ENCODE measurements at places on chromosomes 7 and 10.

DNA sequence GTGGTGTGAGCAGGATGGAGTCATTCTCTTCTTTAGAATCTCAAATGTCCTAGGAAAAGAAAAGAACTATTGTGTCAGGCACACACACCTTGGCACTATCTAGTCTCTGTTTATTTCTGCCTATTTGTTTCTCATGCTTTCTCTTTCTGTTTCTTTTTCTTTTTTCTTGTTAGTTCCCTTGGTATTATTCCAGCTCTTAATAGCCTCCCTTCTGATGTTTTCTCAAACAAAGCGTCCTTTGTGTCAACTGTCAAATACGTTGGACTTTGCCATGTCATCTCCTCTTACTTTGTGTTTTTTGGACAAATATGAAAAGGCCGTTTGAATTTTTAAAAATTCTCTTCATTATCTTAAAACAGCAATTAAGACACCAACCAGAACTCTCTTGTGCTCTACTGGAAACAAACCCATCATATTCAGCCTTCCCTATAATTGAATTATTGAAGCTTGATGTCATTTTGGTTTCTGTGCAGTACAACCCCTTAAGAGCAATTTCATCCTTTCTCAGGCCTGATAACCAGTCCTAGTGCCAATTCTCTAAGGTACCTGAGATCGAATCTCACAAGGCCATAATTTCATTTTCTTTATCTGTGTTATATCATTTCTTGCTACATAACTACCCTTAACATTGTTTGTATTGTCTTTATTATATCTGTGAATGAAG, 497.8 kb upstream of the NRP1 start:
- DNase-seq, result no peak

GRCh38 chr10:97095701-97096260, 90.0 kb downstream of the SLIT1 start:
- DNase-seq, result no peak

- DNase-seq, result no peak
Observed at GRCh38 chr7:90532231-90532929, 62.9 kb downstream of the PTTG1IP2 start.

- no peak for DNase-seq
Observed at GRCh38 chr10:46528171-46528671, 28.2 kb downstream of the GPRIN2 start.

DNA sequence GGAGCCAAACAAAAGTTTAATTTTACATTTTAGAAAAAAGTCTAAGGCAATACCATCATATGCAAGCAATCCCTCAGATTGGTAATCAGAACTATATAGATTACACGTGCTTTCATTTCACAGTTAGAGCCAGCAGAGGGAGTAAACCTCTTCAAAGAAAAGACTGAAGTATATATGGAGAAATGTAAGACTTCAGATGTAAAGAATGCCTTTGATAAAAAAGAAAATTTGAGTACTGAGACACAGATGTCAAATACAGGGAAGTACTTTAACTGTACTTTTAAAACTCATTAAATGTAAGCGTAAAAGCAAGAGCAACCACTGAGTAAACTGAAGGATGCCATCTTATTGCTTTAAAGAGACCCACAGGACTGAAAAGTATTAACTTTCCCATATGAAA, 101.4 kb upstream of the FAM133B start:
- DNase-seq, result peak; percentile 82

- no peak for DNase-seq
Observed at GRCh38 chr7:92590711-92591310, 621 bp upstream of the FAM133B start.

- peak; percentile 65 for DNase-seq
Observed at GRCh38 chr7:44378744-44379143, 53.4 kb upstream of the CAMK2B start.

DNA sequence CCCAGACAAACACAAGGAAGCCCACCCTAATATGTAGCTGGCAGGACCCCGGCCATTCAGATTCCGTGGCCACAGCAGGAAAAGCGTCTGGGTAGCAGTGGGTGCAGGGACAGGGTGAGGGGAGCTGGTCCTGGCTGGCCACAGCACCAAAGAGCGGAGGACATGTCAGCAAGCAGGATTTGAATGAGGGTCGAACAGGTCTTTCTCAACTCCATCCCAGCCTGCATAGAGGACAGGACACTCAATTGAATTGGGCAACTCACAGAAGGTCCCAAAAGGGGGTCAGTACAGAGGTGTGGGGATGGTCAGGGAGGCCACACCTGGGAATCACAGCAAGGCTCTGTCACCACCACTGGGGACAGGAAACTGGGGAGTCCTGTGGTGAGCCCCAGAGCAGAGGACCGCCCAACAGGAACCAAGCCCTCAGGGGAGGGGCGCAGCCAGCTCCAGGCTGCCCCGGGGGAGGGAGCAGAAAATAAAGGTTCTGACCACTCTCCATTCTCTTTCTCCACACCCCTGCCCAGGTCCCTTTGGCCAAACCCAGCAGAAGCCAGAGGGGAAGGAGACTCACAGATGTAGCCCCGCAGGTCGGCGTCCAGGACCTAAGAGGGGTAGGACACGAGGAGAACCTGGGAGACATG, 108.7 kb upstream of the PPP2R2D start:
- no peak for DNase-seq

GRCh38 chr7:107007892-107008287, 36.6 kb upstream of the PRKAR2B start:
- DNase-seq, result peak; percentile 4

DNA sequence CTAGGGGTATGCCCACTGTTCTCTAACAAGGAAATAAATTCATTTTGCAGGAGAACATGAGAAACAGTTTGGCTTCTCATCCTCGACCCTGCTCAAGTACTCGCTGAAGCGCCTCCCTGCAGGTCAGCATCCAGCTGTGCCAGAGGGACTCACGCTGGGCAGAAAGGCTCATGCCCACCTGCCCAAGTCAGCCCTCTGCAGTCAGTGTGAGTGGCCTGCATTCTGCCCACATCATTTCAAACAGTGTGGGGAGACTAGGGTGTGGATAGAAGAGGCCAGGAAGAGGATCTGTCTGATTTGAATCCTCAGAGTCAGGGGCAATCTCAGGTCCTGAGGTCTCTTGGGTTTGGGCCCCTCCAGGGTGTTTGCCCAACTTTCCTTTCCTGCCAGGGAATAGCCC, 297.8 kb downstream of the ELMO1 start:
- no peak for DNase-seq

GRCh38 chr7:116859323-116859722, 3.1 kb upstream of the CAPZA2 start:
- peak; percentile 67 for DNase-seq

DNA sequence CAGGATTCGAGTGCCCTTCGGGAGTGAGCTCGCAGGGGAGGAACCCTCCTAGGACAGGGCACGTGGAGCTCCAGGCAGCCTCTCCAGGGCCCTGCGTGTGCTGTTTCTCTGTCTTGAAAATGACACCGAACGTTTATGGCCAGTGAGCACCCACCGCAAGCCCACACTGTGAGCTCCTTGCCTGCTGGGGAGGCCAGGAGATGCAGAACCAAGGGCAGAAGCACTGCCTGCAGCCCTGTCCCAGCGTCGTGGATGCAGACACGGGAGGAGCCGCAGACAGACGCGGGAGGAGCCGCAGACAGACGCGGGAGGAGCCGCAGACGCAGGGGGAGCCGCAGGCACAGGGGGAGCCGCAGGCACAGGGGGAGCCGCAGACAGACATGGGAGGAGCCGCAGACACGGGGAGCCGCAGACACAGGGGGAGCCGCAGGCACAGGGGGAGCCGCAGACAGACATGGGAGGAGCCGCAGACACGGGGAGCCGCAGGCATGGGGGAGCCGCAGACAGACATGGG, 314.4 kb downstream of the PTPRN2 start:
- DNase-seq, result no peak

GRCh38 chr7:116988363-116988989, 35.2 kb downstream of the ST7 start:
- no peak for DNase-seq

GRCh38 chr10:122140941-122141623, 130.0 kb upstream of the BTBD16 start:
- DNase-seq, result peak; percentile 90

- peak; percentile 54 for DNase-seq
Observed at GRCh38 chr10:123936426-123936825, 44.8 kb upstream of the CPXM2 start.

DNA sequence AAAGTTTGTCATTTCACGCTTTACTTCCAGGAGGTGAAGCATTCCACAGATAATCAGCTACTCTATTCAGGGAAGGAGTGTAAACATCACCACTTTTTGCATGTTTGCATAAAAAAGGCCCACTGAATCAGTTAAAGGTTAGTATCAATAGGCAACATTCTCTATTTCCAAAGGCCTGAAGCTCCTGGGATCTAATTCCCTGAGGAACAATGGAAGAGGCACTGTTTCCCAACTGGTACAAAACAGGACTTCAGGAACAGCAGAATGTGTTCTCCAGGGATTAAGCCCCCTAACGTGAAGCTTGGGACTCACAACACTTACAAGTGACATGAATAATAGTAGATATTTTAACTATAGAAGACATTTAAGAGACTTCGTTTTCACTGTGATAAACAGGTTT, 6.1 kb downstream of the LRRN3 start:
- no peak for DNase-seq

GRCh38 chr10:60950300-60950699, 6.3 kb upstream of the RHOBTB1 start:
- no peak for DNase-seq

DNA sequence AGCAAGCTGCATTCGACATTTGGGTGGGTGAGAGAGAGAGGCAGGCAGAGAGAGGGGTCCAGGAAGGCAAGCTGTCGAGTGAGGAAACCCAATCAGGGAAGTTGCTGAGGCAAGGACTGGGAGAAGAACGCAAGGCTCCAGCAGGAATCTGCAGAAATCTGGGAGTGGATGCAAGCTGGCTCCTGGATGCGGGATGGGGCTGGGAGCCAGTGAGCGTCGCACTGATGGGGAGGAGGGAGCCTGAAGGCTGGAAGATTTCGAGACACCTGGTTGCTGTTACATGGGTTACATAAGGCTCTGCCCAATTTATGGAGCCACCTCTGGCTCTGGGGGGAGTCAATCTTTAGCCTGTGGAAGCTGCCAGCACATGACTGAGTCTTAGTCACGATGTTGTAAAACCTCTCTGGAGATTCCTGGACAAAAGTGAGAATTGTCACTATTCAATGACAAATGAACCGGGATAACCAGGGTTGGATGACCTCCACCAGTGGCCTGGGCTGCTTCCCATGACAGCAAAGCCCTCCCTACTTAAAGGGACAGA, 51.1 kb upstream of the ADRB1 start:
- DNase-seq, result no peak

- no peak for DNase-seq
Observed at GRCh38 chr10:132300582-132300981, 7.2 kb downstream of the STK32C start.

DNA sequence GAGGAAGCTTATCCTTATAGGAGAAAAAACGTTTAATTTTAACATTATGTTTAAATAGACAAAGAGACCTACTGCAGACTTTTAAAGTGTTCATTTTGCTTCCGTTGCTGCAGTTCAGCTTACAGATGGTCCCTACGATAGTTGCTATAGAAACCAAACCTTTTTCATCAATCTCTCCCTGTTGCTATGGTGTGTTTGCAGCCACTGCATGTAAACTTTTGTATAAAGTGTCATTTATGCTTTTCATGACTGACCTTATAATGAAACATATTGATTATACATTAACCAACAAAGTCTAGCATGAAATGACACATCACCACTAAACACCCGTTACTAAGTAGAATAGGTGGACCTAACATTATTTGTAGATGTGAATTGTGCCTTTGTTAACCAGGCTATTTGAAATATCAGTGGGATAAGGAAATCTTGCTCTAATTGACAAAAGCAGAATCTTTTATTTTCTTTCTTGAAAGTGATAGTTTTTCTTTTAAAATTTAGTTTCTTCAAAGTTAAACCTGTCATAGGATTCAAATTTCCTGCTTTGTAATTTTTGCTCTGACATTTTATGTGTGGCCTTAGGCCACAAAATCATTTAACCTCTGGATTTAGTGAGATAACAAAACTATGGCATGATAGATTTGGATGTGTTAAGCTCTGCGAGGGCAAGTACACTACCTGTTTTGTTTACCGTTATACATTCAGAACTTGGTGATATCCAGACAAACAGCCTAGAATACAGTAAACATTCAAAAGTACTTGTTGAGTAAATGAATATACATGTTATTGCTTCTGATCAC, 64.0 kb downstream of the CACNB2 start:
- DNase-seq, result no peak

DNA sequence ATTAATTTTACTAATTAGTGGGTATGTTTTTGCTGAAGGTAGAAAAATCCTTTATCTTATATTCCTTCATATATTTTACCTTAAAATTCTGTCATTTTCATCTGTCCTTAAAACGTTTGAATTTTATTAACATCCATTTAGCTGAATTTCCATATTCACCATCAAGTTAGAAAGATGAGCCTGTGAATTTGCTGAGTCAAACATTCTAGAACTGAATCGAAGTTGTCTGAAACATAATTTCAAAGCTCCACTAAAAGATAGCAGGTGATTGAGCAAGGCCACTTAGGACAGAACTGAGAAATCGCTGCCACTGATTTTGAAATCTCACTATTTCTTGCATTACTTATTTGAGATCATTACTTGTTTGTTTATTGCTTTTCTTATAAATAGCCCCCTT, 17.5 kb downstream of the HGF start:
- DNase-seq, result no peak

DNA sequence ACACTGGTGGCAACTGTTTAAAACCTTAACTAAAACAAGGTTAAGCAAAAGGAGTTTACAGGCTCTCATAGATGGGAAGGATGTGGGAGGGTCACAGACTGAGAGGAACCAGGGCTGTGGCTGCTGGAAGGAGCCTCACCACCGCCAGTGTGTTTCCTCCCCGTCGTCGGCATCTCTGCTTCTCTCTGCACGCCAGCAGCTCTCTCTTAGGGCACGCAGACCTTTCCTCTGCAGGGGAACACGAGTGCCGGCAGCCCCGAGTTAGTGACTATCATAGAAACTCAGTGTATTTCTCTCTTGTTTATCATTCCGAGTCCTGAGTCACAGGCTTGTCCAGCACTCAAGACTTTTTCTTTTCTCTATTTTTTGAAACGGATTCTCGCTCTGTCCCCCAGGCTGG, 8.1 kb upstream of the SH2D4B start:
- no peak for DNase-seq

DNA sequence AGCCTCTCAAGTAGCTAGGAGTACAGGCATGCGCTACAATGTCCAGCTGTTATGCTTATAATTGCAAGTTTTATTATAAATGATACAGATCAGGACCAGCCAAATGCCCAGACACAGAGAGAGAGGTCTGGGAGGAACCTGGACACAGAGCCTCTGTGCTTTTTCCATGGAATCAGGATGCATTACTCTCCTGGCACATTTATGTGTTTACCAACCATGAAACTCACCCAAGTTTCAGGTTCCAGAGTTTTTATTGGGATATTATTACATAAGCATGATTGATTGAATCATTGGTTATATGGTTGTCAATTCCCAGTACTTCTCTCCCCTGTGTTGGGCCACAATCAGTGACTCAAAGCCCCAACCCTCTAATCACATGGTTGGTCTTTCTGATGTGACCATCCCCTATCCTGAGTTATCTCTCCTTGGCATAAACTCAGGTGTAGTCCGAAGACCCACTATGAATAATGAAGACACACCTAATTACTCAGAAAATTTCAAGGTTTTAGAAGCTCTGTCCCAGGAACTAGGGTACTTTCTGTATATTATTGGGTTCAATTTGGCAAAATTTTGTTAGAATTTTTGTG, 30.6 kb downstream of the MXI1 start:
- no peak for DNase-seq

Measured in fibroblast of skin of scalp (primary cell).